ENCODE measurements at places on chromosomes 12 and 14. TPM values are rescaled to one million over a fixed set of nuclear protein-coding genes. Genes with fewer than 3 reads are reported as not detected.
A peak's percentile ranks its signal among the peaks of the same experiment; 100 is the strongest.

Gene C12orf54
- polyA plus RNA-seq = not detected

Gene PRKD1
- polyA plus RNA-seq = 6.9 TPM

Gene TRPV4
- polyA plus RNA-seq = 1.3 TPM

Gene GPR65
- polyA plus RNA-seq = 0.28 TPM

Gene NFATC4
- polyA plus RNA-seq = 23.0 TPM

Gene RBP5
- polyA plus RNA-seq = not detected

Gene BLTP3B
- 13.0 TPM for polyA plus RNA-seq

Gene ASB2
- polyA plus RNA-seq = 24.8 TPM

- H3K27me3 ChIP-seq = no peaks in the 10 kb centered on the region
- no peaks in the 10 kb centered on the region for H3K36me3 ChIP-seq
- no peak overlapping the region for H3K27ac ChIP-seq
- DNase-seq = no peak
Measured at GRCh38 chr12:39920222-39920621, 185.7 kb downstream of the SLC2A13 start.

GRCh38 chr14:53954551-53955228 is 1.9 kb downstream of the BMP4 start:
- H3K36me3 ChIP-seq = no peaks in the 10 kb centered on the region
- H3K4me1 ChIP-seq = no peaks in the 10 kb centered on the region
- no peaks in the 10 kb centered on the region for H3K27me3 ChIP-seq
- DNase-seq = peak; percentile 77

GRCh38 chr12:10030446-10030845 is at the start of gene CLEC9A:
Gene CLEC9A (plus strand): TSS chr12:10030682. CDS start chr12:10052688, 22,006 bp downstream.
- no peaks in the 10 kb centered on the region for H3K4me1 ChIP-seq
- H3K27me3 ChIP-seq = no peaks in the 10 kb centered on the region
- no peaks in the 10 kb centered on the region for H3K36me3 ChIP-seq
- no peak within 1 kb of the TSS for H3K27ac ChIP-seq

DNA sequence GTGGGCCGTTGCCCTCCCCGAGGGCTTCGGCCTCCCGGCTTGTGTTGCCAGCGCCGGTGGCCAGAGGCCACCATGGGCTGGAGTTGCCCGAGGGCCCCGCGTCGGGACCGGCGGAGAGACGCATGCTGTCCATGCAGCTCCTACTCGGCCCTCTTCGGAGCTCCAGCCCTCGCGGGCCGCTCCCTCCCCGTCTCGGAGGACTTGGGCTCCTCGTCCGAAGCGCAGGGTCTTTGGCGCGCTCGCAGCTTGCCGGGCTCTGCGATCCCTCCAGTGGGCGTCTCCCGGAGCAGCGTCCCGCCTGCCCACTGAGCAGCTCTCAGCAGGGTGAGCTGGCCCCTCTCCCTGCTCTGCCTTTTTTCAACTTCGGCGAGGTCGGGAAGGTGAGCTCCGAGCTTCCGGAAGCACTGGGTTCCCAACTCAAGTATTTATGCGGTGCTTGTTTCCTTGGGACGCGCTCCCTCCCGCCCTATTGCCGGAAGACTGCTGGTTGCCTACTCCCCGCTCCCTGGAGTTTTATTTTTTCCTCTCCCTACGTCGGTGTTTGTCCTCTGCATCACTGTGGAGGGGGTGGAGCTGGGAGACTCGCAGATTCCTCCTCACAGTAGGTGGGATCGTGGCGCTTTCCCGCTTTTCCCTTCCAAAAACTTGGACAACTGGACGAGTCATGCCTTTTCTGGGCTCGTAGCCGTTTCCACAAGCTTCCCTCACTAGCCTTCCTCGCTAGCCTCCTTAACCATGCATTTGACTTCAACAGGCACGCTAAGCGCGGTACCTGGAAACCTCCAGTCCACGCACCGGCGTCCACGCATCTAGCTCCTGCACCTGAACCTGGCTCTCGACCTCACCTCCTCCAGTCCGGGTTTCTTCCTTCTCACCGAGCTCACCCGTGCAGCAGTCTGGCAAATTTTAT is at the start of gene AVPR1A:
Gene AVPR1A, minus strand, starts transcription at position 489 of the 910 bp plus-strand sequence. Its CDS starts 365 bp downstream, at position 124.
- no peak within 1 kb of the TSS for H3K27ac ChIP-seq
- H3K27me3 ChIP-seq = no peaks in the 10 kb centered on the region
- H3K36me3 ChIP-seq = no peaks in the 10 kb centered on the region
- H3K4me1 ChIP-seq = no peaks in the 10 kb centered on the region

DNA sequence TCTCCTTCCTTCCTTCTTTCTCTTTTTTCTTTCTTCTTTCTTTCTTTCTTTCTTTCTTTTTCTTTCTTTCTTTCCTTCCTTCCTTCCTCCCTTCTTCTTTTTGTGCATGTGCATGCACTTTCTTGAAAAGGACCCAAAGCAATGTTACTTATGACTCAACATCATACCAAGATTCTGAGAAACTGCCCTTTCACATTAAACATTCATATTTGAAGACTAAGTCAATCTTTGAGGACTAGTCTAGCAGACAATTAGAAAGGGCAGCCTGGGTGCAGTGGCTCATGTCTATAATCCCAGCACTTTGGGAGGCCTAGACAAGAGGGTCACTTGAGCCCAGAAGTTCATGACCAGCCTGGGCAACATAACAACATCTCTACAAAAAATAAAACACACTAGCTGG is 212.8 kb upstream of the KITLG start:
- H3K4me1 ChIP-seq = no peaks in the 10 kb centered on the region
- no peaks in the 10 kb centered on the region for H3K36me3 ChIP-seq
- H3K27ac ChIP-seq = no peak overlapping the region

DNA sequence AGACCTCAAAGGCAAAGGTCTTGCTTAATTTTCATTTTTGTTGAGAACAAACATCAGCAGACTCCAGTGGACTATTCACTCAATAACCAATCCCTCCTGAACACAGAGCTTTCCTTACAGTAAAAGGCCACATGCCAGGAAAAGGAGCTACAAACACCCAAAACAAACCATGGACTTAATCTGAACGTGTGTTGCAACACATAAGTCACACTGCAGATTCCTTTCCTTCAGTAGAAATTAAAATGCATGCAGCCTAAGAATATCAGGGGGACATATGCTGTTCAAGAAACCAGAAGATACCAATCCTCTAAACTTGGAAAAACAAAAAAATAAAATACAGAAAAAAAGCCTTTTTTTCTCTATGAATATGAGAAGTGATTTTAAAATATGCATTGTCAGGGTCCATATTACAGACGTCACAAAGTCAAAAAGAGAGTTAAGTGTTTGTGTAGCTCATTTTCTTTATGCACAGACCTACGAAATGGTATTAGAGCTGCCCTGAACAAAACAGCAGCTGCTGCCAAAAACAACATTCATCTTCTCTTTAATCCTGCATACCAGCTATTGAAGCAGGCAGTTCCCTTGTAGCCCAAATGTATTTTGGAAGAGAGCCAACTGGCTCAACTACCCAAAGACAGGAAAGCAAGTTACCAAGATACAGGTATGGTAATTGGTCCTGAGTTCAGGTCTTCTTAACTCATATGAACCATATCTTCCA is 26.2 kb downstream of the KITLG start:
- H3K36me3 ChIP-seq = no peaks in the 10 kb centered on the region
- H3K27ac ChIP-seq = no peak overlapping the region
- no peak for DNase-seq
- H3K4me3 ChIP-seq = no peak overlapping the region
- H3K27me3 ChIP-seq = no peaks in the 10 kb centered on the region
